ENCODE measurements at places on chromosomes 5 and 9.

GRCh38 chr5:72633041-72633445 lies 125.8 kb upstream of the ZNF366 start:
- DNase-seq: no peak

DNA sequence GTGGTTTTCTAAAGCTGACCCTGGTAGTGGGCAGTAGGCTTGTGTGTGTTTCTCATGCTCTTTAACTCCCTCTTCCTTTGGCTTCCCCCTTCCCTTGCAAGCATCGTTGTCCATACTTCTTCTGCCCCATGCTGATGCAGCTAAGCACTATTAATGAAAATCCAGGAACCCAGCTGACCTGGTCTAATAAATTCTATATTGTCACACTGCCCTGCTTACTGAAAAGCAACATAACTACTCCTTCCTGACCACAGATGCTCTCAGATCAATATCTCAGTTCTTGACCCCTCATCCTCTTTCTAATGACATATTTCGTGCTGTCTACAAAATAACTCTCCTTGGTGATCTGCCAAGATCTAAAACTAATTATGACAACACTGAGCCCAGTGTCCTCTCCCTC lies 405.5 kb downstream of the EFNA5 start:
- no peak for DNase-seq

DNA sequence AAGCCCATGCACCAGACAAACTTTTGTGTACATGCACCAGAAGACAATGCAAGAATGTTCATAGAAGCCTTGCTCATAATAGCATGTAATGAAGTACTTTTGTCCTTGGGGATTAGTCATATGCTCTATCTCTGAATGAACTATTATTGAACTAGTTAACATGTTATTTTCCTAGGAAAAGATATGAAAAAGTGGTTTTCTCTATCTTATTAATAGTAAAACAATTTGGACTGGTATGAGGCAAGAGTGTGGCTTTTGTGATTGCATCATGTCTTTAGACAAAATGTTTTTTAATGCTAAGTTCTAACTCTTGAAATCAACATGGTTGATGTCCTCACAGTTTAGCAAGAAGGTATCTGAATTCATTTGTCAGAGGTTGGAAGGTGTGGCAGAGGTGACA lies 55.7 kb upstream of the SPDL1 start:
- DNase-seq: no peak

DNA sequence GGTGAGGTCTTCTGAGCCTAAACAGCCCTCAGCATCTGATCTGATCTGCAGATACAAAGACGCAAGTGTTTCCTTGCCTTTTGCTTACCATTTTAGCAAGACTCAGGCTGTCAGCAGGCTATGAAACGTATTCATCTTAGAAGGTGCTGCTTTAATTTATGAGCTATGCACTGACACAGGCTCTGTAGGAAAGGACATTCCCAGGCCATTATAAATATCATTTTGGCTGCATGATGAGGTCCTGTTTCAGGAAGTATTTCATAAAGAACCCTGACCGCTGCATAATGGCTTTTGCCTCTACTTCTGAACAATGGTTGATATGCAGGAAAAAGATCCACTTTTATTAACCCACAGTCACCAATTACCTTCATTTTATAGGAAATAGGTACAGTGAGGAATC lies 98.4 kb upstream of the CAST start:
- no peak for DNase-seq

GRCh38 chr5:54518818-54519508 lies 1.4 kb downstream of the SNX18 start:
- no peak for DNase-seq

DNA sequence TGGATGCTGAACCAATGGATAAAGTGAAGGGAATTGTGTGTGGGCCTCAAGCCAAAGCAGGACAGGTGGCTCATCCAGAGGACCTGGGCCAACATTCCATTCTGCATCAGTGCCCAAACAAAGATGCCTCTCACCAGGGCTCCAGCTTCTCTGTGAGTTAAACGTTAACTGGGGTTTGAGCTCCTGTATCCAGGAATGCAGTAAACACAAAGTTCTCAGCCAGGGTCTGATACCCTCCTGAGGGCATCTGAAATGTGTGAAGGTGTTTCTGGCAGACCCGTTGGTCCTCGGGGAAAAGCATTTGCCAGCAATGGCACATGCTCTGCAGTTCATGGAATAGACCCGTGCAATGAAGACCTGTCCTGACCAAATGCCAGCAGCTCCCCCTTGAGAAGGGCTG lies 33.9 kb upstream of the AOPEP start:
- DNase-seq: no peak

GRCh38 chr5:123119334-123119986 lies 30.4 kb downstream of the PRDM6 start:
- DNase-seq: no peak

DNA sequence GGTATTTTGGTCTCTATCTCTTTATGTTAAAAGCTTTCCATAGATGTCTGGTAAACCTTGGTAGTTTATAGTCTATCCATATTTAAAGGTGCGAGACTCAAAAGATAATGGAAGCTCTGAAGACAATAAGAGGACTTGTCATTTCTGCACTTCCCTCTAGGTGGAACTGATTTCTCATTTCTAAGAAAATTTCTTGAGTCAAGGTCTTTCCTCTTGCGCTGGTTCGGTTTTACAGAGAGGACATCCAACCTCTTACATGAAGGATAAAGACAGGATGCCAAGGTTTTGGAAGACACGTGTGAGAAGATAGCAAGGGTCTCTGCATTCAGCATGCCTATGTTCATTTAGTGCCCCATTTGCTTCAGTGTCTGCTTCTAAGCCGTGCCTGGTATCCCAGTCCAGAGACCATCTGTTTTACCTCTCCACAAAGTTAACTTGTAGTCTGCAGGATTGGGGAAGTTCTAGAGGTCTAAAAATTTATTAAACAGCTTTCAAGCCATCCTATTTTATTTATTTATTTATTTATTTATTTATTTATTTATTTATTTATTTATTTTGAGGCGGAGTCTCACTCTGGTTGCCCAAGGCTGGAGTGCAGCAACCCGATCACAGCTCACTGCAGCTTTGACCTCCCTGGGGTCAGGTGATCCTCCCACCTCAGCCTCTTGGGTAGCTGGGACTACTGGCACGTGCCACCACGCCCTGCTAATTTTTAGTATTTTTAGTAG lies 41.6 kb downstream of the KIAA1191 start:
- DNase-seq: peak; percentile 1

- no peak for DNase-seq
These were observed 13.0 kb downstream of the TNC start for GRCh38 chr9:115104908-115105307.

DNA sequence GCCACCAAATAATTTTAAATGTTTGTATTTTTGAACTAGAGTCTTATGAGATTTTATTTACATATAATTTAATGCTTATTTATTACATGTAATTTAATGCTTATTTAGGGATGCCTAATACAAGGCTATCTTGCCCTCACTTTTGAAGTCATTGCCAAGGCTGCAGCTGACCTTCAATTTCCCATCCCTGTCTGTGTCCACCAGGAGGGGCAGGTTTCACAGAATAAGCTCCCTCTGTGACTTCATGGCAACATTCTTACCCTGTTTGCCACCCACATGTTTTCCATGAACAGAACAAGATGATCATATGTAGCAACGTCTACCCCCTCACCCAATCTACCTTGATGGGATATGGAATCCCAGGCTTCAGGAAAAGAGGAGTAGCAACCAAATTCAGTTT lies 27.0 kb downstream of the C5 start:
- no peak for DNase-seq

- no peak for DNase-seq
These were observed 77.1 kb downstream of the MUSK start for GRCh38 chr9:110745676-110746075.

DNA sequence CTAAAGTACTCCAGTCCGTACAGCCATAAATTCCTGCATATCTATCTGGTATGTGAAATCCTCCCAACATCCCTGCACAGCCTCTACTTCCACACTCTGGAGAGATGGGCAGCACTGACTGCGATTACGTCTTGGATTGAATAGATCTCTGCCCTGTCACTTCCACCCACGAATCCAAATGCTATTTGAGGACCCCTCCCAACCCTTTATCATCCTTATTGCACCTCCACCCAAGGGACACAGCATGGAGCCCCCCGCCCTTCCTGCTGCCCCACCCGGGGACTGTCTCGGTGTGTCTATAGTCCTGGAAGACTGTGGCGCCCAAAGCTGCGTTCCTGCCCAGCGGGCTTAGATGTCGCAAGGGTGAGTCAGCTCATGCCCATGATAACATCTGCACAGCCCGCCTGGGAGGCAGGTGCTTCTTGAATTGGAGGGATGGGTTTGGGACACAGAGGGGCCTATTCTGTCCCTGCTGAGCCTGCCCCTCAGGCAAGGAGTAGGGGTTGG lies 105.7 kb upstream of the HAND1 start:
- no peak for DNase-seq

GRCh38 chr5:43161244-43161643 lies 30.8 kb upstream of the NIM1K start:
- DNase-seq: no peak

- DNase-seq: no peak
These were observed 1.2 kb downstream of the FSD1L start for GRCh38 chr9:105449081-105449480.

GRCh38 chr9:137486141-137486490 lies 27.0 kb upstream of the NSMF start:
- DNase-seq: no peak

DNA sequence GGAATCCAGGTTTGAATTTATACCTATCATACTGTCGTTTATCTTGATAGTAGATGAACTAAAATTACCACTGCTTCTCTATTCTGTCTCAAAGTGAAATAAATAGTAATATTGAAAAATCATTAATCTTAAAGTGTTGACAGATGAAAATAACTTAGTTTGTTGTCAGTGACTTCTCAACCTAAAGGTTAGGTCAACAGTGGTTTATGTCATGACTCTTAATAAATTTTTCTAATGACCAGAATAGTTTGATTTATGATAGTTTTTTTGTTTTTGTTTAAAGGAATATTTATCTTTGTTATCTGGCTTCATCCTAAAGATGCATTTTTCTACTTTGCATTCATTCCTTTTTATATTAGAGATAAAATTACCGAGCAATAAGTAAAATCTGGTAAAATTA lies 81.1 kb downstream of the SLF1 start:
- DNase-seq: no peak

GRCh38 chr5:56561-57290 lies 35.2 kb upstream of the PLEKHG4B start:
- DNase-seq: no peak

GRCh38 chr9:2018764-2019558 lies 3.8 kb downstream of the SMARCA2 start:
- no peak for DNase-seq

GRCh38 chr5:173055042-173055721 lies 970 bp upstream of the CREBRF start:
- DNase-seq: no peak

GRCh38 chr5:134462761-134463160 lies 51.1 kb upstream of the CDKN2AIPNL start:
- DNase-seq: no peak

GRCh38 chr5:16806711-16807546 lies 129.2 kb downstream of the MYO10 start:
- DNase-seq: no peak

- DNase-seq: no peak
These were observed 850.0 kb upstream of the C9orf72 start for GRCh38 chr9:28423255-28423654.

DNA sequence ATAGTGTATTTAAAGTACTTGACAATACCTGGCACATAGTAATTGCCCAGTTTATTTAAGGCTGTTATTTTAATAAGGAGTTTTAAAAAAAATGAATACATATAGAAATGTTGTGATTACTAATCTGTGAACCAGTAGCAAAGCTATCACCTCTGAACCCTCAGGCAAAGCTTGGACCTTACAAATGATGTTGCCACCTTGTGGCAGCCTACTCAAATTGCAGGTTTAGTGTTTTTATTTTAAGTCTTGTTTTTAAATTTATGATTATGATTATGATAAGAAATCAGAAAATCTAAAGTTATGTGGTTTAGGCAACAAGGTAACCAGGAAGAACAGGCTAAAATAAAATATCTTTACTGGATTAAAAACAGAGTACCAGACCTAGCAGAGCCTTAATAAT lies 35.8 kb downstream of the PPARGC1B start:
- no peak for DNase-seq

- no peak for DNase-seq
These were observed 68.2 kb downstream of the THBS4 start for GRCh38 chr5:80103371-80103770.

DNA sequence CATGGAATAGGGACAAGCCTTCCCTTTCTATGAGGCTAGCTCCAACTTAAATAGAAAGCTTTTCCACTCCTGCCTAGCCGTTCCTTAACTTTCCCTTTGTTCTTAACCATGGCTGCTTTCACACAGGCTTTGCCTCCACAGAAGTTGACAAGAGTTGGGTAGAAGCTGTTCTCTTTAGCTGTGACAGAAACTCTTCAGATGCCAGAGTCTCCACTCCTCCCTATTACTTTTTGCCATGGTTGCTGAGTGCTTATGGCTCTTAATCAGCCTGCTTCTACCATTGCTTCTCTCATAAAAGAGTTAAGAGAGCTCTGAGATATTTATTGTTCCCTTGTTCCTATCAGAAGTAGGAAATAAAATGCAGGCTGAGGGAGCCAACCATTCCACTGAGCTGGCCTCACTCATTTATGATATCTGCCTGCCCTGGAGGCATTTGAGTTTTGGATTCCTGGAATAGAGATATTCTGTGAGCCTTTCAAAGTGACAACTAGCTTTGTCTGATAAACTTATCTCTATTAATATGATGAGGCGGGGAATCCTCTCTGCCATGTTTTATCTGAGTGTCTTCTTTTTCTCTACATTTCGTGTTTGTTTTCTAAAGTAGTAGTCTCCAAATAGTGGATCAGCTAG lies 162.6 kb downstream of the DMAC1 start:
- no peak for DNase-seq

GRCh38 chr9:95808011-95808410 lies 67.5 kb upstream of the ERCC6L2 start:
- peak; percentile 16 for DNase-seq

DNA sequence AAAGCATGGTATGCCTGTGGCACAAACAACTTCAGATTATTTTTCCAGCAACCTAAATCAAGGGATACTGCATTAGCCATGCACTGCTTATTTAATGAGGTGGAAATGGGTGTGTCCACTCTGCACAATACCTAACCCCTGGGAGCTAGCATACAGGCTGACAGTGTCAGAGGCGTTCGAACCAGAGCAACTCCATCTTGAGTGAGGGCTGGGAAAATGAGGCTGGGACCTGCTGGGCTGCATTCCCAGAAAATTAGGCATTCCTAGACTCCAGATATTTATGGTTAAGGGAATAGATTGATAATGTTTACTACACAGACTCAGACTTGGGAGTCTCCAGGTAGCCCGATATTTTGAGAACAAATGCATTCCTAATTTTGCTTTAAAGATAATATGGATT lies 2.8 kb downstream of the FGF1 start:
- DNase-seq: no peak

DNA sequence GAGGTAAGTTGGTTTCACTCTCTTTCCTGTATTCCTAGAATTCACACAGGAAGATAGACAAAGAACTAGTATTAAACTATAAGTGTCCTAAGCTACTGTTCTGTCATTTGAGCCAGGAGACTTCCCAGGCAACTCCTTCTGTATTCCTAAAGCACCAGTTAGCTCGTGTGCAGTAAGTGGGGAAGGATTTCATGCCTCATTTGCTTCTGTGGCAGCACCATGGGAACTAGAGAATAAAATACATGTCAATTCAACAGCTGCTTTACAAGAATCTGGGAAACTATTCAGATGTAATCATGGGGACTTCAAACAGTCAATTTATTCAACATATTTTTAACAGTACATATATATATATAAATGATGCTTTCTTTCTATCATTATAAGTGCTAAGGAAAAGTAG lies 762.3 kb downstream of the PRELID2 start:
- DNase-seq: no peak

Data from NCI-H2081 (cell line).